ENCODE measurements at places on chromosomes 6 and 20.

DNA sequence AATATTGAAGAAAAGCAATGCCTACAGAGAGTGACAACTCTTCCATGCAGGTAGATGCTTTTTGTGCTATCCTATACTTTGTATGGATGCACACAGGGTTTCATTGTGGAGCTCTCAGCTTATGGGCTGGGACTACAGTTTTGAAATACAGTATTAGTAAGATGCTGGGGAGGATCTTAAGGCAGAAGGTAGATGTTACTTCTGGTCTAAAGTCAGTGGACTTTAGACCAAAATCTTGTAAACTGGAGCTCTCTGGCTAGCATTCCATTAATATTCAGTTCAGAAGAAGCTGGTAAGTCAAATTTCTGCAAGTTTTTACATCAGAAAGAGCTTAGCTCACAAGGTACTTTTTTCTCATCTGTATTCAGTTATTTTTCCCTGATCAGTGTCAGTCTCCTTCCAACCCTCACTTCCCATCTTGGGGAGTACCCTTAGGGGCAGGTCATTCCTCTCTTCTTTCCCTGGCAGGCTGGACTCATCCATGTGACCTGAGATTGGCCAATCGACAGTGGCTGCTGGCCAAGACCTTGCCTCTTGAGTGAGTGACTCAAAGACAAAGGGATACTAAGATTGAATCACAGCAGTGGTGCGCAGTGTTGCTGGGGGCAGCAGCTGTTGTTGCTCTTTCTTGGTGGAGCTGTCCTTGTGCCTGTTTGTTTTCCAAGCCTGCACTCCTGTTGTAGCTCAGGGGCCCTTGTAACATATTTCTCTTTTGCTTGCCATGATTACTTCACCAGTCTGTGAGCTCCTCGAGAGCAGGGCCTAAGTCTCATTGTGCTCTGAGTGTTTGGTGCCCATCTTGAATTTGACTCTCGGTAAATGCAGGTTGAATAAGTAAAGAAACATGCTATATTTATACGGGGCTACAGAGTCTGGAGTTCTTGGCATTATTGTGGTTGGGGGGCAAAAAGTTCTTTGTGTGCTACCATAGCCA is 2.8 kb upstream of the PHF20 start:
- peak; percentile 98 for DNase-seq

DNA sequence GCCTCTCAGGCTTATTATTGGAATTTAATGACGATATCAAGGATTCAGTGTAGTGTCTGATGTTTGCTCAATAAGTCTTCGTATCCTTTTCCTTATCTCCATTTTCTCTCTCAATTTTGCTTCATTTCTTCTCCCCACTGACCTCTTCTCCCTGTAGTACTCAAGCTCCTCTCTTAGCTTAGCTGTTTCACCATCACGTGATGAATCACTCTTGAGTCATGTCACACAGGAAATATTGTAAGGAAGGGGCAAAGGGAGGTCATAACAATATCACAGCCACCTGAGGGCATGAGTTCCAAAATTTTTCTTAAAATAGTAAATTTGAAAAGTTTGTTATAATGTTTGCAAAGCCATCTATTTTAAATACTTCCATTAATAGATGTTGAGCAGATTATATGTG is 392.2 kb upstream of the MARCKS start:
- DNase-seq: peak; percentile 71

DNA sequence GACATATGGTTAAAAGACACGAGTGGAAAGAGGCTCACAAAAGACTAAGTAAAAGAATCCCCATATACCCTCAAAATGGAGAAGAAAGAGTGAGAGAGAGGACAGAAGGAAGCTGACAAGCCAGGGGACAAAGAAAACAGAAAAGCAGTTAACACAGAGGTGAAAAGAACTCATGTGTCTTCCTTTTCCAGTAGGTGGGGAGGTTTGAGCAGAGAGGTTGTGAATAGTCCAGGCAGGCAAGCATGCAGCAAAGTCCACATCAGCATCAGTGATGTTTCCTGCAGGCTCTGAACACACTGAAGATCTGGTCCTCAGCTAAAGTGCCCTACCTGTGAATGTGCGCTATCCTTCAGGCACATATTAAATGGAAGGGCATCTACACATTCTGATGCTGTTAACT is 196.5 kb upstream of the IRAK1BP1 start:
- no peak for DNase-seq

DNA sequence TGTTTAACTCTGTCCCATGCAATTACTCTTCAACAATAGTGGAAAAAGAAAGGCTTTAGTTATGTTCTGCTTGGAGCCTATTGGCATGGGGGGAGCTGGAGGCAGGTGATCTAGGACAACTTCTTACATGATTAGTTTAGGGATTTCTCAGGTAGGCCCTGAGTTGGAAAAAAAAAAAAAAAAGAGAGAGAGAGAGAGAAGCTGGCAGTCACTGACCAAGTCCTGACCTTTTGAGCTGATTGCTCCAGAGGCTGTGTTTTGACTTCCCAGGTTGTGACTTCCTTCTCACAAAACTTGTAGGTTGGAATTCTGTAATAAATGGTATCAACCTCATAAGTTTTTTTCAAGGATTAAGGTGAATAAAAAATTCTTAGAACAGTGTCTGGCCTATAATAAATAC is 7.8 kb downstream of the C6orf141 start:
- DNase-seq: no peak

- DNase-seq: no peak
Observed at GRCh38 chr20:10281911-10282310, 63.3 kb downstream of the SNAP25 start.

- DNase-seq: peak; percentile 22
Observed at GRCh38 chr20:2507875-2508630, 662 bp downstream of the ZNF343 start.

DNA sequence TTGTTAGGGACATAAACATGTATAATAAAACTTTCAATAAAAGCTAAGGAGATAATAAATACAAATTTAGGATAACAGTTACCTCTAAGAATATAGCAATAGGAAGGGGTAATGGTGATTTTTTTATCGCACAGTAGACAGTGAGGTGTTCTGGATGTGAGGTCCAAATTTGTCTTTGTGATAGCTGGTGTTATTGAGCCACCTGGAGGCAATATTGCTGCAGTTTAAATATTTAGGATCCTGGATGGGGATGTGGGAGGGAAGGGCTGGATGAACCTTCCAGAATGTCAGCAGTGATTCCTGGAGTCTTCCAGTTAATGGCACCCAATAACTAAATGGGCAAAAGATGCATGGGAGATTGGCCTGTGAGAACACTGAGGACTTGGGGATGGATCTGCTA is 13.9 kb downstream of the DEFB123 start:
- no peak for DNase-seq

DNA sequence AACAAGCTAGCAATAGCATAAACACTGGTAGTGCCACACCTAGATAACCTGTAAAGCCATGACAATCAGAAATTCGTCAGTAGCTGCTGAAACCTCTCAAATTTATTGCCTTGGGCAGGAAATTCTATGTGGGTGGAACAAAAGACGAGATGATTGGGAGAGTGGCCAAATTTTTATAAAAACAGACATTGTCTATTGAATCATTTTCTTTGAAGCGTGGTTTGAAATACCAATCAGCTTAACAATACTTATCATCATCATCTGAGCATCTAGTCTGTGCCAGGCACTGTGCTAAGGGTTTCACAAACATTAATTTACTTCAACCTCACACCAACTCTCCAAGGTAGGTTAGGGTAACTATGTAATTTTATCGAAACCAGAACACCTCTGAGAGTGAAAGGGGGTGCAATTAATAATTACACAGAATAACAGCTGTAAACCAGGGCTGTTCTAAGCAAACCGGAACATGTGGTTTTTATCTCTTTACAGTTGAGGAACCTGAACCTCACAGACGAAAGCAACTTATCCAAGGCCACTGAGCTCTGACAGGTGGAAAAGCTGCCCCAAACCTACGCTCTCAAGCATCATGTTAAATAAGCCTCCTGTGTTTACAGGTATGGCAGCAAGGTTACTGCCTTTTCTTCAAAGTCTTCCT is 43.4 kb downstream of the NHSL1 start:
- peak; percentile 44 for DNase-seq

- DNase-seq: no peak
Observed at GRCh38 chr20:53124075-53124551, 152.0 kb downstream of the TSHZ2 start.

DNA sequence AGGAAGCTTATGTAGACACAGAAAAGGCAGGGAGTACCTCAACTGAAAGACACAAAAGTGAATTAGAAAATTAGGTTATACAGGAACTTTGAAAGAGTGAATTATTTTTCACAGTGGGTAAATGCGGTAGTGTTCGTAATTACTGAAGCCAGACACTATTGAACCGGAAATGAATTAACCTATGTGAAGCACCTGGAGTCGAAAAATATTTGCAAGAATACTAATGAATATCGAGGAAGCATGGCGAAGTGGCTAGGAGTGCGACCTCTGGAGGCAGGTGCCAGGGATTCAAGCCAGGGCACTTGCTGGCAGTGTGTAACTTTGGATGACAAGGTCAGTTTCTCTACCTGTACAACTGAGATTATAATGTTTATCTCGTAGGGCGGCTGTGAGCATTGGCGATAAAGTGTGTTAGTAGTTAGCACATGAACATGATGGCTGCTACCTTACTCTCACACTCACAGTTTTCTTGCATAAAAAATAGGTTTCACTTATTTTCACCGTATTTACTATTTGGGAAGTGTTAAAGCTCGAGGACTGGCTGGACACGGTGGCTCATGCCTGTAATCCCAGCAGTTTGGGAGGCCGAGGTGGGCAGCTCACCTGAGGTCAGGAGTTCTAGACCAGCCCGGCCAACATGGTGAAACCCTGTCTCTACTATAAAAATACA is 567 bp upstream of the SLC18B1 start:
- peak; percentile 70 for DNase-seq

GRCh38 chr20:37789408-37789807 is 95.6 kb downstream of the CTNNBL1 start:
- no peak for DNase-seq

DNA sequence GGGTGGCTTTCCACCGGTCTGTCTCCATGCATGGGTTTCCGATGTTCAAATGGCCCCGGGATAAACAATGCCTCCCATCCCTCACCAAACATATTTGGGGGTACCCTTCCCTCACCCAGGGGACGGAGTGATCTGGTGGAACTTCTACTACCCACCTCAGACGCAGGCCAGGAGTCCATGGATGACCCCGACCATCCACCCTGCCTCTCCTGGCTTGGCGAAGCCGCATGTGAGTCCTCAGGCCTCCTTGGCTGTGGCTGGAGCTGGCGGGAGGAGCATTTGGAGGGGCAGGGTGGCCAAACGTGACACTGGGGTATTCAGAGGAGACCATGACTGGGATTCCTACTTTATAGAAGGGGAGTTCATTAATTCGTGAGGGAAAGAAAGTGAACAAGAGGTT is 45.9 kb upstream of the FRMD1 start:
- DNase-seq: no peak

DNA sequence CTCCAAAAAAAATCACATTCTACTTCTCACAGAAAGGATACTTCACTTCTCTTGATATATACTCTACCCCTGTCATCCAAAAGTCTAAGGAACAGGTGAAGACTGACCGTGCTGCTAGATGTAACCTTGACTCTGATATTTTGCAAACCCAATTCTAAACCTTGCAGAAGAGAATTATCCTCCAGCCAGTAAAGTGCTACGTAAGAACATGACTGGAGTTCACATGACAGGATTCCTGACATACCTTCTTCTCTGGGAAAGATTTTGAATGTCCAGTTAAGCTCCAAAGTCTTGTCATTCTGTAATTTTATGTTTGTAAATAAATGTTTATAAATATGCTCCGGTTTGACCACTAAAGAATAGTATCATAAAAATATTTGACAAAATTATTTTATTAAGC is 35.8 kb downstream of the BTBD9 start:
- peak; percentile 77 for DNase-seq

- no peak for DNase-seq
Observed at GRCh38 chr6:46676604-46677313, 10.9 kb upstream of the TDRD6 start.

DNA sequence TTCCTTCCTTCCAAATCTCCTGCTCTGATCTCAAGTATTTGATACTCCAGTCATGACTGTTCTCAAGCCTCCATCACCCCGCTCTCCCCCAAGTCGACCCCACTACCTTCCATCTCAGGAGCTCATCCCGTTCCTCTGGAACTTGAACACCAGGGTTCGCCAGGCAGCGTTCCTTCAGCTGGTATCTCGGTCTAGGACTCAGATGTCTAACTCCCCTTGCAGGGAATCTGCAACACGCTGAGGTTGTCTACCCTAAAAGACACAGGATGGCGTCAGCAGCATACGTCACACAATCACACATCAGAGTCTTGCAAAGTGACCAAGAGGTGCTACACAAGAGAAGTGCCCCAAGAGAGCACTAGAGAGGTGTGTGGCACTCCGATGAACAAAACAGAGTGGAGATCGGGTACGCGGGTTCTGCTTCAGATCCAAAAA is 706 bp downstream of the ZNF184 start:
- peak; percentile 67 for DNase-seq

All from choroid plexus epithelial cell (primary cell).